Psoas muscle (tissue), 8 donors: ENCODE measurements at places on chromosomes 6 and 20.

DNA sequence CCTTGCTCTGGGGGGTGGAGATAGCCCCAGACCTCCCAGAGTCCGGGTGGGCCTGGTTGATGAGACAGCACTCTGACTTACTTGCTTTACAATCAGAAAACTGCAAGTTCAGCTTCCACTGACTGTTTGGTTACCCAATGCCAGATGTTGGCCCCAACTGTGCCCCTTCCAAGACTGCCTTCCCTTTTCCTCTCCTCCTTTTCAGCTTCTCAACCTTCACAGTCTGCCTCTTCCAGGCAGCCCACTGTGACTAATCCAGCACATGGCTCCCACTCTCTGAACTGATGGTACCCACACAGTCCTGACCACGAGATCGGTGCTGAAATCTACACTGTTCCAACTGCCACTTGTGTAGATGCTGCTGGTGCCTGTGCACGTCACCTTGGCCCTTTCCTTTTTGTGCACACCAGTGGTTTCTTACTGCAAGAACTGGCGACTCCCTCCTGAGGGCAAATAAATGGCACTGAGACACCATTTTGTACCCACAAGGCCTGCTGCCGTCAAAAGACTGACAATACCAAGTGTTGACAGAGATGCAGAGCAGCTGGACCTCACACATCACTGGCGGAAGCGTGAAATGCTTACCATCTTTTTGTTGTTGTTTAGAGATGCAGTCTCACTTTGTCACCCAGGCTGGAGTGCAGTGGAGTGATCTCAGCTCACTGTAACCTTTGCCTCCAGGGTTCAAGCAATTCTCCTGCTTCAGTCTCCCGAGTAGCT, 1.8 kb upstream of the ARFGAP1 start:
- DNase-seq: no peak

- DNase-seq: no peak
Observed at GRCh38 chr20:9353916-9354276, 160.5 kb upstream of the LAMP5 start.

- no peak for DNase-seq
Observed at GRCh38 chr20:9460518-9460917, 53.9 kb upstream of the LAMP5 start.

DNA sequence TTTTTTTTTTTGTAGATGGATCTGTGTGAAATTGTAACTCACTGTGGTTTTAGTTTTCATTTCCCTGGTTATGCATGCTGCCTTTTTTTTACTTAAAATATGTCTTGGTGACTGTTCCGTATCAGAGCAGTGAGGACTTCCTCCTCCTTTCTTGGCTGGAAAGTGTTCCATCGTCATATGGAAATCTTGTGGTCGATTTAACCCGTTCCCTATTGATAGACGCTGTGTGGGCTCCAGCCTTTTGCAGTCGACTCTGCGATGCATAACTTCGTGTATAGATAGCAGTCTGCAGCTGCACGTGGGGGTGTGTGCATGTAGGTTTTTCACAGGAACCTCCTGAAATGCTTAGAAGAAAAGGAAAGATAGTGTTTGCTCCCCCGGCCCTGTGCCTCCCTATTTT, 28.1 kb upstream of the PNPLA1 start:
- no peak for DNase-seq

- DNase-seq: no peak
Observed at GRCh38 chr6:151493161-151493803, 535 bp upstream of the CCDC170 start.

- no peak for DNase-seq
Observed at GRCh38 chr6:11388983-11389944, 148.3 kb upstream of the TMEM170B start.

GRCh38 chr20:3572151-3572550, 91.0 kb downstream of the GFRA4 start:
- no peak for DNase-seq

DNA sequence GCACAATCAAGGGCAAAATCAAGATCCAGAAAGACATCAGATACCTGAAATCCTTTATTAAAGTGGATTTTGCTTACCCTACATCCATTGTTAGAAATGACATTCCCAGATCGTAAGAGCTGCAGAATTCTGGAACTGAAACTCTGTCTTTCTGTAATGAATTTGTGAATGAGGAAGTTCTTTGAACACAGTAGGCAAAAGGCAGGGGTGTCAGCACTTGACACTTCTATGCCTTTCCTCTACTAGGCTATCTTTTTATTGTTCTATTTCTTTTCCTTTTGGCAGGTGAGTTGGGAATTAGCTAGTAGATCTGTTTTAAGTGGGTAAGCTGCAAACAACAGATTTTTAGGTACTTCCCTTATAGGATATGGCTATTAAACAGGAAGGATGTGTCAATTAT, 126.3 kb downstream of the CARMIL1 start:
- DNase-seq: no peak

DNA sequence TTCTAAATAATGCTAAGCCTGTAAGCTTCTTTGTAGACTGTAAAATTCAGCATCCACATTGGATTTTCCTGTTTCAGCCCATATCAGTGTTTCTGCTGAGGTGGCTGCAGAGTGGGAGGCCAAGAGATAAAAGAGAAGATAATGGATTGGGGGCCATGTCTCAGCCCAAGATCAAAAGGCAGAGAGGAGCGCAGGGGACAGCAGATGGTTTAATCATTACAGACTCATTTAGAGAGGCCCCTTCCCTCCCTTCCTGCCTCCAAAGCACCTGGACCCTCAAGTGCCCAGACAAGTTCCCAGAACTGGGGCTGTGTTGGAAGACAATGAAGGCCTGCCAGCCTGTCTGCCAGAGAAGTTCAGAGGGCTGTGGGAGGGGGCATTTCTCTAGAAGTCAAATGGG, 20.4 kb upstream of the CTNNBL1 start:
- no peak for DNase-seq

GRCh38 chr6:89589297-89590025, 49.1 kb downstream of the LYRM2 start:
- DNase-seq: no peak

- no peak for DNase-seq
Observed at GRCh38 chr6:106356378-106356777, 4.1 kb upstream of the CRYBG1 start.

DNA sequence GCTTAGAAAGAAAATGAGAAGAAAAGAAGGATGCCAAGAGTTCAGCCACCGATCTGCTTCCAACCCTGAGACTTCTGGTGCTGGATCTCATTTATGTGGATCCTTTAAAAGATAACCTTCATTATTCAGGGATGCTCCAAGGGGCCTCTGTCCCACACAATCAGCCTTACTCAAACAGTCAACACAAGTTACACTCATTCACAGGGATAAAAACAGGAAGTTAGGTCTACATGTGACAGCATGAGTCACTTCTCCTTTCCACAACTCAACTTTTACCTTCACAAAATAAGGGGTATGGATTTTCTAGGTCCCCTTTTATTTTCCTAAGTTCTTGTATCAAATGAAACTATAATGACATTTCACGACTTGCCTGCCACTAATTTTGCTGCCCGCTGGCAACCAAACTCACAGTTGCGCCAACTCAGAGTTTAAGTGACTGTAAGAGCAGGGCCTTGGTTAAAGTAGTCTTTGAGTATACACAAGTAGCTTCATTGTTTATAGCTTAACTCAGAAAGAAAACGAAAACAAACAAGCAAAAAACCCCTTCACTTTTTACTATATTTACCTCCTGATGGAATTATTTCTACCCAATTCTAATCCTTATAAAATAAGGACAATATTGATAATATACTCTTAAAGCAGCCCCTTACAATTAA, 278.8 kb upstream of the RUNX2 start:
- DNase-seq: no peak

DNA sequence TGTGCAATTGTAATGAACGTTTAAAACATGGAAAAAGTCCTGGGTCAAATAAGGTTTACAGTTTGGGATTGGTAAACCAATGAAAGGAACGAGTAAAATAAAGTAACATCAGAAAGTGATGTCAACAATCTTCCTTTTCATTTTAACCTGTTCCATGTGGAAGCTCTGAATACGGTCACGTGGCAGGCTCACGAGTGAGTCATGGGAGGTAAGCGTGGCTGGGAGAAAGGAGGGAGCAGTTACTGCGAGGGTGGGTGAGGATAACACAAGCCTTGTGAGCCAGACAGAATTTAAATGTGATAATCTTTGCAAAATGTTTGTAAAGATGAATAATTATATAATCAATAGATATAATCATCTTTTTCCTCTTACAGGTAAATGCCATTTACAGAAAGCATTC, 171.3 kb upstream of the HDAC2 start:
- no peak for DNase-seq

GRCh38 chr6:49531774-49532569, 18.5 kb upstream of the C6orf141 start:
- no peak for DNase-seq

GRCh38 chr6:72820153-72820552, 198.3 kb downstream of the KCNQ5 start:
- no peak for DNase-seq

DNA sequence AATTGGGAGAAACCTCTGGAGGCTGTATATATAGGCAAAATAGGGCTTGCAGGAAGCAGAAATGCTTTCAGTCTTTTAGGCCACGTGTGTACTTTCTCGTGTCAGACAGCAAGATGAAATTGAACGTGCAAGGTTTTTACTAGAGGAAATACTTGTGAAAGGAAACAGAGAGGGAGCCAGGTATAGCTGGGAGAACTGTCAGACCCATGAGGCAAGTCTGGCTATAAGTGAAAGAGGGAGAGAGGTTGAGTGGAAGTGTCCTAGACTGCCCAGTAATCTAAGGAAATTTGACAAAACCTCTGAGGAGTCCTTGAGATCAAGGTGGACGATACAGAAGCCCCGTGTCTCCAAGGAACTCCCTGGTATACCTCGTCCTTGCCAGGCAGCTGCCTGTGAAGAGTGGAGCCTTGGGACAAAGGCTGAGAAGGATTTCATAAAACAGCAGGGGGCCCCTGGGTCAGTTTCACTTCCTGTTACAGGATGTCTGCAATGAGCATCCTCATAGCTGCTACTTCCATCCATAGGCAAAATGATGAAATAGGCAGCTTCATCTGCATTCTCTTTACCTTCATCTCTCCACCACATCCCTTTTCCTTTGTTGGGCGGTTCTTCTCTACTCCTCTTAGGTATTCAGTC, 114.4 kb upstream of the MAP3K7 start:
- no peak for DNase-seq

DNA sequence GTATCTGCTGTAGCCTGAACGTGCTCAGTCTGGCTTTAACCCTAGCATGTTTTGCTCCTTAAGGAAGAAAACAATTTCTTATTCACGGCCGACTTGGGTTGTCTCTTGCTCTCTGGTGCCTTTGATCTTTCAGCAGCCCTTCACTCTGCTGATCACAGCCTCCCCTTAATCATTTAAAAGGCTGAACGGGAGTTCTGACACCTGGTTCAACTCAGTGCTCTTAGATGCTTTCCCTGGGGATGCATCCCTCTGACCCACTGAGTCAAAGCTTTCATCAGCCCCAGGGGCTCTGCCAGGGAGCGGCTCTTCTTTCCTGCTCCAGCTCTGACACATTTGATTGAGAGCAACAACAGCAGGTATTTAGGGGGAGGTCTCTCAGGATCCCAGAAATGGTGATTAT, 79.0 kb upstream of the FYN start:
- DNase-seq: no peak

DNA sequence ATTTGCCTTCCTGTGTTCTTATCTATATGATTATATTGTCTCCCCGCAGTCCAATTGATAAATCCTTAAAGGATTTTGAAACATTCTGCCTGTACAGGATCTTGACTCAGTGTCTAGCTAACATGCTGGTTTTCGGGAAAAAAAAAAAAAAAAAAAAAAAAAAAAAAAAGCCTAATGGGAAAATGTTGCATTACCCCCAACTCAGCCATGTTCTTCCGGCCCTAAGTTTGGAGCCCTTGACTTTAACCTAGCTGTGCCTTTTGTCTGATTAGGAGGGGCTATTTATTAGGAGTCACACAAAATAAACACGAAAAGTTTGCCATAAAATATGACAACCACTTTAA, 244.4 kb upstream of the TCF21 start:
- DNase-seq: no peak

- no peak for DNase-seq
Observed at GRCh38 chr20:6492271-6493055, 275.0 kb upstream of the BMP2 start.

GRCh38 chr6:133247581-133247980, 6.4 kb downstream of the EYA4 start:
- no peak for DNase-seq

DNA sequence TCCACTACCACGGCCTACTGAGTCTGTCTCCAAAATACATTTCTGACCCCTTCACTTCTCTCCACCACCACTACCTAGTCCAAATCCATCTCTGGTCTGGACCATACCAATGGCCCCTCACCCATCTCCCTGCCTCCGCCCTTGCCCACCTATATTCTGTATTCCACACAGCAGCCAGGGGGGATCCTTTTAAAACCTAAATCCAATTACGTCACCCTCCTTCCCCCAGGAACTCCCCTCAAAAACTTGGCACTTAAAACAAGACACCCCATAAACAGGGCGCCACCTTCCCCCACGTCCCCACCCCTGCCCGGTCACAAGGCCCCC, 680 bp downstream of the PDRG1 start:
- DNase-seq: no peak

DNA sequence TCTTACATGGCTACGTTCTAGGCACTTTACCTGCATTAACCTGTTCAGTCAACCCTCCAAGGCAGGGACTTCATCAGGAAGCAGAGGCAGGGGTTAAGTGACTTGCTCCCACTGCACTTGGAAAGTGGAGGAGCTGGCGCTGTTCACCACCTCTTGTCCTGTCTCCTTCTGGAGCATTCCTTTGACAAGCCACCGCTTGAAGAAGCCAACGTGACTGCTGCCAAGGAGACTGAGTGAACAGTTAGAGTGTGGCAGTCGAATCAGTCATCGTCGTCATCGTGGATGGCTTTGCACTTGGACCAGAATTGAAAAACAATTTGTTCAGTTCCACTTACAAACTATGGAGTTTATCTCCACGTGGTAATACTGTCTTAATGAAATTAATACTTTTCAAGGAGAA, 60.9 kb downstream of the TULP4 start:
- no peak for DNase-seq

DNA sequence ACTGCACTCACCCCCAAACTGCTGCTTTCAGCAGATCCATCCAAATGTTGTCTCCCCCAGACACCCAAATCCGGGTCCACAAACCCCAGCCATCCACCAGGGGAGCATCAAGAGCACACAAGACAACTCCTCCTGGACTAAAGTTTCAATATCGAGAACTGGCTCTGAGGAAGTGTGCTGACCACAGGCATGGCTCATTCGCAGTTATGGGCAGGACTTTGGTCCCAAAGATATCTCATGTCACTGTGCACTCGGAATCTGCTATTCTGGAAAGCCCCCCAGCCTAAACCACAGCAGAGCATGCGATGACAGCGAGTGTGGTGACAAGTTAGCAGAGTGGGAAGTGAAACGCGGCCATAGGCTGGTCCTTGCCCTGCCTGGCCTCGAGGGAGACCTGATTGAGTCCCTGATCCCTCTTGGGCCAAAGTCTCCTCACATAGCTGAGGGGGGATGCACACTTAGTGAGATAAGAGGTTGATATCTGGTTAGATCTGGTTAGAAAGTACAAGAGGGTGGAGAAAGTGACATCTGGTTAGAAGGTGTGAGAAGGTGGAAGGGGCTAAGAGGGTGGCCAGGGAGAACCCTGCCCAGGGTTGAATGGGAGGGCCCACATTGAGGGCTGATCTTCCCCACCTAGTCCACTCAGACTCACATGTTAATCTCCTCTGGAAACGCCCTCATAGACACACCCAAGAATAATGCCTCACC, 149.7 kb downstream of the MRPL14 start:
- DNase-seq: no peak

- no peak for DNase-seq
Observed at GRCh38 chr6:170153436-170154319, 137.2 kb downstream of the DLL1 start.

- DNase-seq: no peak
Observed at GRCh38 chr6:53369876-53370515, 21.2 kb upstream of the ELOVL5 start.

- no peak for DNase-seq
Observed at GRCh38 chr6:1322696-1323219, 10.9 kb downstream of the FOXQ1 start.
